Ascending aorta (tissue), 2 donors: ENCODE measurements at places on chromosomes 1 and 21. TPM values are rescaled to one million over a fixed set of nuclear protein-coding genes. Genes with fewer than 3 reads are reported as not detected.

The PLD5 gene
- total RNA-seq: 6.6 TPM

DNA sequence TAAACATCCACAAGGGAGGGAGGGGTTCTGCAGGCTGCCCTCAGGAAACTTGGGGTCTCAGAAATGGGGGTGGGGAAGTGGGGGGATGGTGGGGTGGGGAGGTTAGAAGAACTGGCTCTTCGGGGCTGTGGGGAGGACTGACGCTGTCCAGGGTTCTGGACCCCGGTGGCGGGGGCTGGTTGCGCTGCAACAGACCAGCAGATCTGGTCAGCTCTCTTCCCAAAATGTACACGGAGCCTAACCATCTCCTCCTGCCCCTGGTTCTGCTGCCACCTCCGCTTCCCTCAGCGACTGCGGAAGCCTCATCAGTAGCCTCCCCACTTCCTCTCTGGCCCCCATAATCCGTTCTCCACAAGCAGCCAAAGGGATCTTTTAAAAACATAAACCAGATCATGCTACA is 29.3 kb upstream of the C1QA start:
- DNase-seq: no peak

The CELA3A gene
- total RNA-seq: not detected

- DNase-seq: no peak
These were observed 118.2 kb downstream of the FOXD2 start for GRCh38 chr1:47555841-47556560.
